ENCODE measurements at places on chromosomes 6 and 20. TPM values are rescaled to one million over a fixed set of nuclear protein-coding genes. Genes with fewer than 3 reads are reported as not detected.
A peak's percentile ranks its signal among the peaks of the same experiment; 100 is the strongest.

FAM110A gene
- total RNA-seq: 15.5 TPM

PRRT1 gene
- total RNA-seq: 0.79 TPM

DNA sequence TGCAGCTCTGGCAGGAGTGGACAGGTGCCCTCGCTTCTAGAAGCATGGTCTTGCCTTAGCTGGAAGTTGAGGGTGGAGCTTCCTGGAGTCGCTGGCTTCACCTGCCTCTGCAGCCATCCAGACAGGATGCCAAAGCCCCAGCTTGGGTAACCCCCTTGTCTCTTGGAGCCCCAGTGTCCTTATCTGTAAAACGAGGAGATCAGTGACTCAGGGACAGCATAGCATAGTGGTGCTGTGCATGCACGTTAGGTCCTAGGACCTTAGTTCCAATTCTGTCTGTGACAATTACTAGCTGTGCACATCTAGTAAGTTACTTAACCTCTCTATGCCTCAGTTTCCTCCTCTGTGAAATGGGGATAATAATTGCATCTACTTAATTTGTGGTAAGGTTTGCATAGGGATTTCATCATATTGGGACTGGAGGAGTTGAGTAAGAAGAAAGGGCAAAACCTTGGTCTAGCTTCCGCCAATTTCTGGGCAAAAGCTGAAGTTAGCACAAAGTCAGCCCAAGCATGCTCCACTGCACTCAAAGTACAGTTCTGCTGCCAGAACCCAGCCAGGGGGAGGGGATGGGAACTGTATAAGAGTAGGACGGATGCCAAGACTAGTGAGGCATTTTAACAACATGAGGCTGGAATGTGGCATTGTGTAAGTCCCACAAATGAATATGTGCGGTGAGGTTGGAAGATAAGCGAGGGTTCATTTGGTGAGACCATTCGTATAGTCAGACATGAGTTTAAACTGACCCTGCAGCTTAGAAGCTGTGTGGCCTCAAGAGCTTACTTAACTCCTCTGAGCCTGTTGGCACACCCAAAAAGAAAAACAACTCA is 24.5 kb downstream of the TOX2 start:
- no peak overlapping the region for H3K27ac ChIP-seq
- H3K36me3 ChIP-seq: no peaks in the 10 kb centered on the region
- no peak for DNase-seq

DNA sequence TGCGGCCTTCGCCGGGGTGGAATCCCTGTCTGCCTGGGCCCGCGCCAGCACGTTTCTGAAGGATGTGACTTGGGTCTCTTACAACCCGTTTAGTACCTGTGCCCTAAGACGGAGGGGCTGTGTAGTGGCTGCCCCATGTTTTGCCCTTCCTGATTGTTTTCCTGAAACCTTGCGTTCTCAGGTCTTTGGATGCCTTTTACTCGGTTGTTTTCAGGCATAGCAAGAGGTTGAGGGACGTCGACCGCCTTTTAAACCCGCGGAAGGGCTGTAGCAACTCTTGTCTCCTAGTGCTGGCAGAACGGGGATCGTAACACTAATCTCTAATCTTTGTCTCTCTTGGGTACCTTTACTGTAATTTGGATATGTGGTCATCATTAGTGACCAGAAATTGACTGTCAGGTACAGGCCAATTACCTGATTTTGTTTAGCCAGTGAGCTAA is 706 bp upstream of the NANP start:
- DNase-seq: no peak
- H3K4me1 ChIP-seq: peaks cover 21% of the 10 kb centered on the region
- H3K4me3 ChIP-seq: peak overlapping the region; percentile 80
- peaks cover 14% of the 10 kb centered on the region for H3K36me3 ChIP-seq

DNA sequence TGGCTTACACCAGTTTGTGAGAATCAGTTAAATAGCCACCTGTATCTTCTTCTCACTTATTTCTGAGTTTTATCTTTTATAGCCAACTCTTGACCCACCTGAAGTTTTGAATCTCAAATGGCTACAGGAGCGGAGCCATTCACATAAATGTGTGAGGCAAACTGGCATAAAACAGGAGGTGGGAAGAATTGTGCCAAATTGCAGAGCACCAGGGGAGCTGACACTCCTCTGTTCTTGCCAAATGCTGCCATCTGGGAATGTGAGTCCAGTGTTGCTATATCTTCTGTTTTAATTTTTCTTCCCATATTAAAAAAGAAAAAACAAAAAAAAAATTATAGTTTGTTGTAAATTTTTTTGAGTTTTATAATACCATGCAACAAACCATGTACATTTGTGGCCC is 17.0 kb upstream of the RNF146 start:
- H3K4me1 ChIP-seq: no peaks in the 10 kb centered on the region
- no peaks in the 10 kb centered on the region for H3K36me3 ChIP-seq
- no peak overlapping the region for H3K27ac ChIP-seq
- no peak for DNase-seq
- H3K4me3 ChIP-seq: no peak overlapping the region
